ENCODE measurements at places on chromosomes 3 and 15. TPM values are rescaled to one million over a fixed set of nuclear protein-coding genes. Genes with fewer than 3 reads are reported as not detected.

VILL gene
- 5.8 TPM for polyA plus RNA-seq

ISLR2 gene
- polyA plus RNA-seq, result 7.3 TPM

ACOX2 gene
- polyA plus RNA-seq, result 22.2 TPM

PPP1R14D gene
- polyA plus RNA-seq, result 0.19 TPM

DUOXA1 gene
- not detected for polyA plus RNA-seq

GRCh38 chr3:194854659-194855390, 169.1 kb downstream of the FAM43A start:
- no peak for DNase-seq

DNA sequence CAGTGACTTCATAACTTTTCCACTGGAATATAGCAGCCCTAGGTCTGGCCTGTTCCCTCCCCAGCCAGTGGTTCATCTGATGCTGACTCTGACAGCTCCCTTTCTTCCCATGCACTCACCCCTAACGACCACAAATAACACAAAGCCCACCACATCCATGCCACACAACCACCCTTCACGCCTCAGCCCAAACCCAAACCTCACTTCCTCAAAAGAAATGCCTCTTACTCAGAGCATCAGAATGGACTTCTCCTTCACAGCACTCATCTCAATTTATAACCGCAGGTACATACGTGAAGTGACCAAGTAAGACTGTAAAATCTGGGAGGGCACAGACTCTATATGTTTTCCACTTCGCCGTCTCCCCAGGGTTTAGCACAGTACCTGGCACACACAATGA, 1.1 kb downstream of the RBSN start:
- DNase-seq, result no peak

DNA sequence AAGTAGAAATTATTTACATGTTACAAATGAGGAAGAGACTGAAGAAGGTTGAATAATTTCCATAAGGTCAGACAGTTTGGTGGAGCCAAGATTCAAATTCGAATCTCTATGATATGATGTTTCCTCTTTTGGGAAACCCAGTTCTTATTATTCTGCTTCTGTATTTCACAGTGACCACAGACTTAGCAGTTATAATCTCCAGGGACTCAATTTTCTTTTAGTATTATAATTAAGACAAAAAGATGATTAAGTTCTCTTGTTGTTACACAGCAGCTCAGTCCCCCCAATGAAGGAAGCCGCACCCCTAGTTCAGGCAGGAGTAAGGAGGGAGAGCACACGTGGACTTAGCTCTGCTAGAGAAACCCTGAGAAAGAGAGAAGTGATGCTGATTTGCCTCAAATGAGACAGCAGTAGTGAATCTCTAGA, 130.6 kb downstream of the CCNL1 start:
- no peak for DNase-seq

GRCh38 chr15:78340231-78341056, at the start of gene CRABP1:
CRABP1 (plus strand) TSS chr15:78340353; CDS start chr15:78340429, 76 bp downstream.
- no peak for DNase-seq
